ENCODE measurements at places on chromosomes 11 and 22. TPM values are rescaled to one million over a fixed set of nuclear protein-coding genes. Genes with fewer than 3 reads are reported as not detected.

OR8G1 gene
- not detected for total RNA-seq

ANGPTL5 gene
- not detected for total RNA-seq

STK33 gene
- not detected for total RNA-seq

MUC6 gene
- not detected for total RNA-seq

CNIH2 gene
- 1.8 TPM for total RNA-seq

GRCh38 chr11:129999407-129999806 is 3.2 kb downstream of the PRDM10 start:
- peaks cover 28% of the 10 kb centered on the region for H3K4me1 ChIP-seq
- H3K27me3 ChIP-seq: no peaks in the 10 kb centered on the region
- no peak overlapping the region for H3K4me3 ChIP-seq
- DNase-seq: no peak
- H3K36me3 ChIP-seq: no peaks in the 10 kb centered on the region

DNA sequence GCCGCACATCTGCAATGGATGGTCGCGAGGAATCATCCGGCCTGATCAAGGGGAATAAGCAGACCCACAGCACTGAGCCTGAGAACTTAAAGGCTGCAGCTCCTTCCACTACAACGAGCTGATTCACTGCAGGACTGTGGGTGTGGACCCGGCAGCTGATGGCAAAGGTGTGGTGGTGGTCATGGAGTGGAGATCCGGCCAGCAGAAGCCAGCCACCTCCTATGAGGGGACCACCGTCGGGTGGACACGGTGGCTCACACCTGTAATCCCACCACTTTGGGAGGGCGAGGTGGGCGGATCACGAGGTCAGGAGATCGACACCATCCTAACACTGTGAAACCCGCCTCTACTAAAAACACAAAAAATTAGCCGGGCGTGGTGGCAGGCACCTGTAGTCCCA is 66.4 kb downstream of the DGCR2 start:
- DNase-seq: no peak
- H3K4me3 ChIP-seq: no peak overlapping the region
- H3K4me1 ChIP-seq: no peaks in the 10 kb centered on the region
- no peaks in the 10 kb centered on the region for H3K27me3 ChIP-seq
- peaks cover 55% of the 10 kb centered on the region for H3K36me3 ChIP-seq
- no peak overlapping the region for H3K27ac ChIP-seq

GRCh38 chr11:35218956-35219355 is 80.0 kb downstream of the CD44 start:
- no peaks in the 10 kb centered on the region for H3K27me3 ChIP-seq
- DNase-seq: no peak
- H3K36me3 ChIP-seq: peaks cover 67% of the 10 kb centered on the region
- H3K4me3 ChIP-seq: no peak overlapping the region
- H3K4me1 ChIP-seq: peaks cover 43% of the 10 kb centered on the region

GRCh38 chr22:30038219-30038618 is 42.0 kb upstream of the HORMAD2 start:
- H3K4me1 ChIP-seq: no peaks in the 10 kb centered on the region
- no peak overlapping the region for H3K4me3 ChIP-seq
- H3K36me3 ChIP-seq: no peaks in the 10 kb centered on the region
- H3K27me3 ChIP-seq: no peaks in the 10 kb centered on the region
- H3K27ac ChIP-seq: no peak overlapping the region

DNA sequence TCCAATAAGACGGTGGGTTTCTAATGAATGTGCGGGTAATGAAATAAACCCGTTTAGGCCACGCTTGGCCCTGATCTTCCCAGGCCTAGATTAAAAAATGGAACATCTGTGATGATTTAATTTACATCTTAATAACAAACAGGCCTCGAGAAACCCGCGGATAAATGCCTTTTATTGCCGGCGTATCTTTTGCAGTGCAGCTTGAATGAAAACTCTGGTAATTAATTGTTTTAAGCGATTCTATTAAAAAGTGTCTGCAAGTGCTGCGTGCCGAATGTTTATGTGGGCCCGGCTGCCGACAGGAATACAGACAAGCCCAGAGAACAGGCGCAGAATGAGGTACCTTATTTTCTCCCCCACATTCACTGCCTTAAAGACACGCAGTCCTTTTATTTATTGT is 420.7 kb downstream of the MN1 start:
- DNase-seq: no peak
- H3K36me3 ChIP-seq: no peaks in the 10 kb centered on the region
- H3K4me1 ChIP-seq: no peaks in the 10 kb centered on the region

DNA sequence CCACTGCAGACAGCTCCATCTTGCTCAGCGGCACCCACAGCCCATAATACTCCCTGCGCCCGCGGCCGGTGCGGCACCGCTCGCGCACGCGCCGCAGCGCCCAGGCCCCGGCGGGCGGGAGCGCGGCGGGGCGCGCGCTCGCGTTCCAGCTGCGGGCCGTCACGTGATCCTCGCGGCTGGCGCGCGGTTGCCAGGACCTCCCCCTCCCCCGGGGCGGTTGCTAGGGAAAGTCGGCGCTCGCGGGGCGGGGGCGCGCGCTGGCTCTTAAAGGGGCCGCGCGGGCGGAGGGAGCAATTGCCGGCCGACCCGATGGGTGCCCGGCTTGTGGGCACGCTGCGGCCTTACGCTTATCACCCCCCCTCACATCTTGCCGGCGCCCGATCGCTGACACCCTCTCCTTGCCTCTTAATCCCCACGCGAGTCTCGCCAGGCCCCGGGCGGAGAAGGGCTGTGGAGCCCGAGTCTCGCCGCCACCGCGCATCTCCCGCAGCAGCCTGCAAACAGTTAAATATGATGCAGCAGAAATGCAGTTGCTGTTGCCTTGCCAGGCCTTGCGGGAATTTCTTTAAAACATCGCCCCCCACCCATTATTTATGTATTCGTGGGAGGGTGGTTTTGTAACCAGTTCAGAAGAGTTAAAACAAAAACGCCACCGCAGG is at the start of gene CBX6:
Gene CBX6 (minus strand): TSS at position 45 of the 659 bp plus-strand sequence. CDS start 26 bp downstream, at position 19.
- H3K4me3 ChIP-seq: peak within 1 kb of the TSS; percentile 72
- H3K4me1 ChIP-seq: peaks cover 53% of the 10 kb centered on the region
- no peaks in the 10 kb centered on the region for H3K27me3 ChIP-seq
- peaks cover 17% of the 10 kb centered on the region for H3K36me3 ChIP-seq
- peak; percentile 94 for DNase-seq
- H3K27ac ChIP-seq: peak within 1 kb of the TSS; percentile 76

DNA sequence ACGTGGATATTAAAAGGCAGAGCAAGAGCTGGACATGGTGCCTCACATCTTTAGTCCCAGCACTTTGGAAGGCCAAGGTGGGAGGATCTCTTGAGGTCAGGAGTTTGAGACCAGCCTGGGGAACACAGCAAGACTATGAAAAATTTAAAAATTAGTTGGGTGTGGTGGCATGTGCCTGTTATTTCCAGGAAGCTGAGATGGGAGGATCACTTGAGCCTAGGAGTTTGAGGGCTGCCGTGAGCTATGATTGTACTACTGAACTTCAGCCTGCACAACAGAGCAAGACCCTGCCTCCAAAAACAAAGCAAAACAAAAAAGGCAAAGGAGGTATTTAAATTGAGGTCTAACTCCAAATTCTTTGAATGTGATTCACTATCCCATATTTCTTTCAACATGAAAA is 23.5 kb downstream of the RDX start:
- DNase-seq: no peak
- no peaks in the 10 kb centered on the region for H3K4me1 ChIP-seq
- no peak overlapping the region for H3K27ac ChIP-seq
- H3K36me3 ChIP-seq: no peaks in the 10 kb centered on the region

GRCh38 chr22:29856496-29856895 is 18.4 kb upstream of the ASCC2 start:
- H3K4me3 ChIP-seq: no peak overlapping the region
- no peaks in the 10 kb centered on the region for H3K27me3 ChIP-seq
- no peak overlapping the region for H3K27ac ChIP-seq
- no peaks in the 10 kb centered on the region for H3K36me3 ChIP-seq
- no peaks in the 10 kb centered on the region for H3K4me1 ChIP-seq

GRCh38 chr11:45204761-45205160 is 58.3 kb downstream of the PRDM11 start:
- no peak overlapping the region for H3K4me3 ChIP-seq
- no peaks in the 10 kb centered on the region for H3K27me3 ChIP-seq
- H3K4me1 ChIP-seq: no peaks in the 10 kb centered on the region
- H3K27ac ChIP-seq: no peak overlapping the region
- DNase-seq: no peak

GRCh38 chr11:66542362-66542761 is 3.5 kb downstream of the ZDHHC24 start:
- no peaks in the 10 kb centered on the region for H3K36me3 ChIP-seq
- H3K27me3 ChIP-seq: no peaks in the 10 kb centered on the region
- peaks cover 35% of the 10 kb centered on the region for H3K4me1 ChIP-seq
- H3K4me3 ChIP-seq: no peak overlapping the region
- no peak overlapping the region for H3K27ac ChIP-seq
- no peak for DNase-seq

- no peak overlapping the region for H3K4me3 ChIP-seq
- DNase-seq: peak; percentile 18
- no peaks in the 10 kb centered on the region for H3K36me3 ChIP-seq
- no peaks in the 10 kb centered on the region for H3K27me3 ChIP-seq
- peaks cover 34% of the 10 kb centered on the region for H3K4me1 ChIP-seq
- H3K27ac ChIP-seq: no peak overlapping the region
Measured at GRCh38 chr11:7577291-7578190, 63.7 kb downstream of the PPFIBP2 start.

DNA sequence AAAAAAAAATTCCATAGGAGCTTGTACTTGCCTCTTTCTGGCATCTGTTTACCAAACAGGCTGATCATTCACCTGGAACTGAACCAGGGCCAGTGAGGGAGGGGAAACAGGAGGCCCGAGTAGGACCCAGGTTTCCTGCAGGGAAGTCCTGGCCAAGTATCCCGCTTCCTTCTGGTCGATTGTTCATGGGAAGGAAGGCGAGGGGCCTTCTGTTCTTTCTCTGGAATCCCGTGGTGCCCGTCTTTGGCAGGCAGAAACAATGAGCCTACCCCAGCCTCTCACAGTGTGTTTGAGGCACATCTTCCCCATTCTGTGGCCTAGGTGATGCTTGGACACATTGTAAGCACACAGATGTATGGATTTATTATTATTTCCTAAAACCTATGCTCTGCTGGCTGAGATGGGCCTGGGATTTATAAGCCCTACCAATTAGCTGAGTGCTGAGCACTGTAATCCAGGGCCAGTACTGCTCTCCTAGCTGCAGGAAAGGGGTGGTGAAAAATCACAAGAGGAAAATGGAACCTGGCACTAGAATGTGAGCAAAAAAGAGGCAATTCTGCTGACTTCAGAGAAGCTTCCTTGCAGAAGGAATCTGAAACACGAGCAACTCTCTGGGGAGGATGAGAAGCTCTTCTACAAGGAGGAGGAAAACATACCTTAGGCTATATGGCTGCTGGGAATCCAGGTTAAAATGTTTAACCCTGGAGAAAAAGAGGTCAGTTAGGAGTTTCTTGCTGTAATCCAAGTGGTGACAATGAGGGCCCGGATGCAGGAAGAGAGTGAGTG is 53.5 kb downstream of the PRR5L start:
- no peak for DNase-seq
- H3K27ac ChIP-seq: no peak overlapping the region
- no peaks in the 10 kb centered on the region for H3K36me3 ChIP-seq

GRCh38 chr22:24088816-24089215 is 77.7 kb downstream of the CABIN1 start:
- no peaks in the 10 kb centered on the region for H3K4me1 ChIP-seq
- peaks cover 74% of the 10 kb centered on the region for H3K36me3 ChIP-seq
- no peaks in the 10 kb centered on the region for H3K27me3 ChIP-seq
